ENCODE measurements at places on chromosomes 3 and 15.
A peak's percentile ranks its signal among the peaks of the same experiment; 100 is the strongest.

- no peak for DNase-seq
These were observed 42.9 kb downstream of the LINGO1 start for GRCh38 chr15:77589839-77590238.

GRCh38 chr15:66655997-66656396 lies 46.0 kb upstream of the SMAD6 start:
- DNase-seq: no peak

DNA sequence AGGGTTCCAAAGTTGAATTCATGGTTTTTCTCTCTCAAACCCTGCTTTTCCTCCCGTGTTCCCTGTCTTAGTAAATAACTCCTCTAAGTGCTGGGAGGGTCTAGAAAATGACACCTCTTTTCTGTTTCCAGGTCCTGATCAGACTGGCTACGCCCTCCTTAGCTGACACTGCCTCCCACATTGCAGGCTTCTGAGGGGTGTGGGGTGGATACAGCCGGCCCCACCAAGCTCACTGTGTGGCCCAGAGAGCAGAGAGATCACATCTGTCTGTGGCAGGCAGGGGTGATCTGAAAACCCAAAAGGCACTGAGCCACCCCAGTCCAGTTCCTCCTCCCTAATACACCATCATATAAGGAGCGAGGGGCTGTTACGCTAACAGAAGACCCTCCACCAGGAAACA lies 62.7 kb downstream of the BDH1 start:
- no peak for DNase-seq

DNA sequence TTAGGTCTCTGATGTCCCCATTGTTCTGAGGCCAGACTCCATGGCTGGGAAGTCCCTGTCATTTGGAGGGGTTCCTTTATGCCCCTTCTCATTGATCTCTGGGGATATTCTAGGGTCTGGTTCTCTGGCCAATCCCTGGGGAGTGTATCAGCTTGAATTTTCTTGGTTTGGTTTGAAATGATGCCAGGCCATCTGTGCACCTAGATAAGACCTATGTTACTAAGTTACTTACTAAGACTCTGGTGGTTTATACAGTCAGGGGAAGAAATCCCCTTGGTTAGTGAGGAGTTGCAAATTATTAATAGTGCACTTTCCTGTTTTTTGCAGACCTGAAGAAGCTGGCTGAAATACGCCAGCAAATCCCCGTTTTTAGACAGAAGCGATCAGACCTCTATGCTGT lies 20.3 kb downstream of the NIT2 start:
- DNase-seq: no peak

- no peak for DNase-seq
These were observed 2.2 kb downstream of the SLC12A6 start for GRCh38 chr15:34335176-34336032.

GRCh38 chr15:71242292-71242691 lies 127.0 kb downstream of the THSD4 start:
- no peak for DNase-seq

- DNase-seq: no peak
These were observed 9.5 kb upstream of the ROPN1B start for GRCh38 chr3:125959317-125960065.

DNA sequence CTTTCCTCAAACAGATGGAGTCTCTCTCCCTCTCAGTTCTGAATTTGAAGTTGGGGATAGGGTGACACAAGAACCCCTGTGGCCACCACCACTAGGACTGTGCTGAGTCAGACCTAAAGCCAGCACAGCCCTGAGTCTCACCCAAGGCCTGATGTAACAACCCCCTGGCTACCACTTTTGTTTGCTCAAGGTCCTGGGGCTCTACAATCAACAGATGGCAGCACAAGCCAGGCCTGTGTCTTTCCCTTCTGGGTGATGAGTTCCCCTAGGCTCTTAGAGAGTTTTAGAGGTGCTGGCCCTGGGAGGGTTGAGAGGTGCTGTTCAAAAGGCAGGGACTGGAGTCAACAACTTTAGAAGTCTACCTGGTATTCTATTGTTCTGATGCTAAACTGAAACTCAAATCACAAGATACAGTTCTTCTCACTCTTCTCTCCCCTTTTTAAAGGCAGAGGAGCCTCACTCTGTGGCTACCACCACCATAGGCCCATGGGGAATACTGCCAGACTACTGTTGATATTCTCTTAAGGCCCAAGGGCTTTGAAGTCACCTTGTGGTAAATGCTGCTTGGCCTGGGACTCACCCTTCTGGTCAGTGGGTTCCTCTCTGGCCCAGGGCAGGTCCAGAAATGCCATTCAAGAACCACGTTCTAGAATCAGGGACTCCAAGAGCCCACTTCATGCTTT lies 6.5 kb downstream of the OR5K4 start:
- DNase-seq: peak; percentile 18

GRCh38 chr3:156782921-156783320 lies 43.2 kb upstream of the LEKR1 start:
- no peak for DNase-seq

Measured in EL (cell line).